ENCODE measurements at places on chromosomes 4 and X.

DNA sequence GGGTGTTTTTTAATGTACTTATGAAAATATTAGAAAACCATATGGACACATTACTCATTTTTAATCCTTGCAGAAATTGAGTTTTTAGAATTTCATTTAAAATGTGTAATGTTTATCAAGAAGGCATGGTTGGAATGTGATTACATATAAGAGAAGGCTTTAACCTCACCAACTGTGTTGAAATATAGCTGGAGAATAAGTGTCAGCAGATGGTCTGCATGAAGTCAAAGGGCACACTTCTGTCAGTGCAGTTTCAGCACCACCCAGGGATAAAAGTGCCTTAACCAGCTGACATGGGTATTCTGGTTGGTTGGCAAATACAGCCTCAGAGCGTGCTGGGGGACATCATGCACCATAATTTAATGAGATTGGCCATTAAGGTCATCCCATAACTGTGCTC, 21.2 kb upstream of the ANTXR2 start:
- DNase-seq = no peak

DNA sequence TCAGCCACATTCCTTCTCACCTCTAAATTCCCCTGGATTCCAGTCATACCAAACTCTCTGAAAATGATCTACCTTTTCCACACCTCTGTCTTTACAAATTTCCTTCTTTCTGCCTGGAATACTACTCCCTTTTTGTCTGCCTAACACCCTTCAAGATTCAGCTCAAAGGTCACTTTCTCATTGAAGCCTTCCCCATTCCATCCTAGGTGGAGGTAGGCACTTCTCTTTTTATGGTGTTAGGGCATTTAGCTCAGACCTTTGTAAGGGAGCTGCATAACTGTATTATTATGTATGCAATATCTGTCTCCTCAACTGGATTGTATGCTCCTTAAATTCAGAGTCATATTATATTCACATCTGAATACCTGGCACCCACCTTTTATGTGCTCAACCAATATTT, 137.7 kb downstream of the RCHY1 start:
- no peak for DNase-seq

- no peak for DNase-seq
Observed at GRCh38 chrX:40952855-40953254, 132.4 kb upstream of the USP9X start.

DNA sequence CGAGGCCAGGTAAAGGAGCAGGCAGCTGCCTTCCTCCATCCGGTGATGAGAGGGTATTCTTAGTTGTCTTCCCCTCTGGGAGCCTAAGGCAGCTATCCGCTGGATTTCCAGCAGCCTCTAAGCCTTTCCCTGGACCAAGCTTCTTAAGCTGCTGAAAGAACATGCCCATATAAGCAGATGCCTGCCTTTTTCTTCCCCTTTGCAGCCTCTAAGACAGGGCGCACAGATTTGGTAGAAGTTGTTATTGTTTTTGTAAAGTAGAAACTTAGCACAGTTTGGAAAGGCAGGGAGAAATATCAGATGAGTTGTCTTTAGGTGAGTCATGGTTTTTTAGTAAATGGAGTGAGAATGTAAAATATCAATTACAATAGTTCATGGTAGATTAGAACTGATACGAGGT, 210.8 kb downstream of the ARHGAP10 start:
- peak; percentile 24 for DNase-seq

DNA sequence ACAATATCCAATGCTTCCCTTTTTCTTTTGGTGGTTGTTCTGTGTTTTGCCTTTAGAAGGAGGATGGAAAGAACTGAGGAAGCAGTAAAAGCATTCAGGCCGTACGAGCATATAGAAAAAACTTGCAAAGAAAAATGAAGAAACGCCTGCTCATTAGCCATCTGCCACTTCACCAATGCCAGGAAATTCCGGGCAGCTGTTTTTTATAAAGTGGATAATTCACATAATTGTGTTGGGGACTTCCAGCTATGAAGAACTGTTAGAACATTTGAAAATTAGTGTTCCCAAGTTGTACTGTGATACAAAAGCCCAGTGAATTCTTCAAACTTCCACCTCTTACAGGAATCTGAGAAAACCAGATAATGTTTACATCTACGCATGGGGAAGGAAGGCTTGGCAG, 11.7 kb downstream of the RELL1 start:
- DNase-seq = no peak

GRCh38 chr4:139416073-139416673, 37.7 kb upstream of the RAB33B start:
- no peak for DNase-seq

DNA sequence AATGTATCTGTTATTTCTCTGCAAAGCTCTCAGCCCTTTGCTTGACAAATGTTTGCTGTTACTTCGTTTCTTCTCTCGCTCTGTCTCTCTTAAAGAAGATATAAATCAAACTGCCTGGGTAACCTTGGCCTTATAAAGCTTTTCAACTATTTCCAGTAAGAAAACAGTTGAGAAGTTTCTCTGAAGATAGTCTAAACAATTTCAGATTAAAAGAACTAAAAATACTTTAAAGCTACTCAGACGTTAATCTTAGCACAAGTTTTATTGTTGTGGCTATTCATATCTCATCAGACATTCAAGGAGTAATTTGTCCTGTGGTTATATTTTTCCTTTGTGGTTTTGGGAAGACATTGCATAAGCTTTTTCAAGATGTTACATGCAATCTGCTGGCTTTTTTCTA, 22.6 kb downstream of the HOPX start:
- no peak for DNase-seq

DNA sequence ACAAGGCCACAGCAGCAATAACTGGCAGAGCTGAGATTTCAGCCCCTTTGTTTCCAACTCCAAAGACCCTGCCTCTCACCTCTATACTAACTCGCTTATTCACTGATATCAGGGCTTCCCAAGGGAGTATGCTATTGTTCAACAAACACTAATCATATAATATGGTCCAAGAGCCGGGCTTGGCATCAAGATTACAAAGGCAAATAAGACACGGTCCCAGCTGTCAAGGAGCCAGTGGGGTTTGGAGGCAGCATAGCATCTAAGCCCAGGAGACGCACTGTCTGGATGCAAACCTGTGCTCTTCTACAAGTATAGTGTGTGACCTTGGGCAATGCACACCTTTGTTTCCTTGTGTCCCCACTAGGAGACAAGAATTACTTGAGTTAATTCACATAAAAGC, 28.7 kb downstream of the PAPSS1 start:
- DNase-seq = no peak

Data from D721Med (cell line).